NCI-H510A treated with DMSO at 0.1 percent for 48 hours (cell line): ENCODE measurements at places on chromosomes 7 and 10.

- peak; percentile 32 for DNase-seq
Measured at GRCh38 chr10:26839966-26840627, 20.7 kb downstream of the ABI1 start.

GRCh38 chr7:111806232-111806631 lies 243.9 kb upstream of the IMMP2L start:
- no peak for DNase-seq

DNA sequence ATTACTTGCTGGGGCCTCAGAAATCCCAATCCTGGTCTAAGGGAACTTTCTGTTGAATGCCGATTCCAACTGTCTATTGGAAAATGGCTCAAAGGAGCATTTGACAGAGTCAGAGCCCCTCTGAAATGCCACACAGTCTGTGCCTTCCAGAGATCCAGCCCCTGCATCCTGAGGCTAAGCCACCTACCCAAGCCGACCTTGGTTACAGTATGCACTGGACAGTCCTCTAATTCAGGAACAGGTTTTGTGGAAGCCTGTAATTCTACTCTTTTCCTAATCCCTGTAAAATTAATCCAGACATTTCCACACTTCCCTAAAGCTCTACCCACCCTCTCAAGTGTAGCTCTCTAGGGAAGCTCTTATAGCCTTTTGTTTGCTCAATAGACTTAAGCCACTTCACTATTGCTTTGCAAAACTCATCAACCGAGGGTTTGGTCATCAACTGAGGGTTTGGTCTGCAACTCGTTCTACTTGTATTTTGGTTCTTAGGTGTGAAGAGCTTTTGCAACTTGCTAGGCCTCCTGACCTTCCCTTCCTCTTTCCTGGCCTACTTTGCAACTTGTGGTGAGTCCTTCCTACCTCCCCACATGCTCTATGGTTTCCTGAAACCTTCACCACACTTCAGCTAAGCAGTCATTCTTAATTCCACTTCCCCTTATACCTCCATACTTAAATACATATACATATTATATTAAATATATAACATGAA lies 364.8 kb downstream of the SFMBT2 start:
- no peak for DNase-seq

DNA sequence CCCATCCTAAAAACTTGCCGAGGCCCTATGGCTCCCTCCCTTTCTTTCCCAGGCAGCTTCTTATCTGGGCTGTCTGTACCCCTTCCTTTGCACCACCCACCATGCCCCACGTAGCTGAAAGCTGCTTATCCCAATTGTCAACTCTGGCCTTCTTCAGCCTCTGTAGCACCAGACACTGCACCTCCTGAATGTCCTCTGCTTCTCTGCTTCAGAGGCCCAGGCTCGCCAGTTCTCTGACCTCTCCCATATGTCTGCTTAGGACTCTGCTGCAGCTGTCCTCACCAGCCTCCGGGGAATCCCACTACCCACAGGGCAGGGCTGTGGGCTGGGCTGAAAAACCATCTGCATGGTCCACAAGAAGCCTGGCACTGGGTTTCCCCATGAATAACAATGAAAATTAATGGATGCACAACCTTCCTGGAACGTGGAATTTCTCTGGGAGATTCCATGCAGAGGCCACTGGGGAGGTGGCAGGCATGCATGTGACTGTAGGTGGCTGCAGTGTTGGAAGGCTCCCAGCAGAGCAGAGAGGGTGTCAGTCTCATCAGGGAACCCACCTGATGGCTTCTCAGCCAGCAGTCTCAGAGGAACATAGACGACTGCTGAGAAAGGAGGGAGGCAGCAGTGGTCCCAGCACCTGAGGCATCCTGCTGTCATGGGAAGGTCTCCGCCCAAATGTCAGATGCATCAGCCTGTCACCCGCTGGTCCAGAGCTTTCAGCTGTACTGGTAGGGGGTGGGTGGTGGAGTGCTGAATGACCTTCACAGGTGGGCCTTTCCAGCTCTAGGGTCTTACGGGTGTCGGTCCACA lies 16.8 kb upstream of the SH2D4B start:
- DNase-seq, result no peak

DNA sequence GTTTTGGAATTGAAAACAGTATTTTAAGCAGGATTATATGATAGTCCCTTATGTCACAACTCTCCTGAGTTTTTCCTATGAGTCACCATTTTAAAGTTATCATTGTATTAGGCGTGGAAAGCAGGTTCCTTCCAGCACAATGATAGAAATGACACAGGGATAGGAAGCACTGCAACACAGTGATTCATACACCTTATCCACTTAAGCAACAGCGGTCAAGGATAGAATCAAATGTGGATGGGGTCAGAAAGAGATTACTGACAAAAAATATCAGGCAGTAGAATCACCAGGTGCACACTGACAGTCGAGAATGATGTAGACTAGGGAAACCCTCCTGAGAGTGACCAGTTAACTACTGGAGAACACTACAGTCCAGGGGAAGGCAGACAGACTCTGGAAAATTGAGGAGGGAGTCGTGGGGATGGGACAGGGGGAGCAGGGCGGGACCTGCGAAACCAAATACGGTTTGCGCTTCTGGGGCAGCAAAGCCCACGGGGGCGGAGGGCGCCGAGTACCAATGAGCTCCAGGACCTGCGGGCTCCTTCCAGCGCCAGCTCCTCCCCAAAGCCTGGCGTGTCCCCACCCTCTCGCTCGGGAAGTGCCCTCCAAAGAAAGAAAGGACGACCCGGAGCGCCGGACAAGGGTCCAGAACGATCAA lies 479 bp downstream of the PNPLA8 start:
- DNase-seq, result peak; percentile 53
